Central memory CD8-positive, alpha-beta T cell (primary cell): ENCODE measurements at places on chromosomes 2 and 18.

DNA sequence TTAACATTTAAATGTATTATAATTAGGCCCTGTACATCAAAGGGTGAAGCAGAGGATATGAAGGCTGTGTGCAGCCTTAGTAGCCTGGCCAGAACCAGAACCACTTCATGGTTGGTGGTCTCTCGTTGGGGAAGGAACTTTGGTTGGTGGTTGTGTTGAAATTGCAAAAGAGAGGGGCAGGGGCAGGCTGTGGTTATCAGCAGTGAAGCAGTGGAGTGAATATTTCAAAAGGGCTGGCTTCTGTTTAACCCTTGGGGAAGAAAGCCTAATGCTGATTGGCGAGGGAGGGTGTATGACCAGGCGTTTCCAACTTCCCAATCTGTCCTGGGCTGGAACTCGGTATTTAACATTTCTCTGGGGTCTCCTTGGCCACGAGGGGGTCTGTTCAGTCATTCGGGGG lies 51.2 kb upstream of the LYPD6B start:
- no peak for DNase-seq

DNA sequence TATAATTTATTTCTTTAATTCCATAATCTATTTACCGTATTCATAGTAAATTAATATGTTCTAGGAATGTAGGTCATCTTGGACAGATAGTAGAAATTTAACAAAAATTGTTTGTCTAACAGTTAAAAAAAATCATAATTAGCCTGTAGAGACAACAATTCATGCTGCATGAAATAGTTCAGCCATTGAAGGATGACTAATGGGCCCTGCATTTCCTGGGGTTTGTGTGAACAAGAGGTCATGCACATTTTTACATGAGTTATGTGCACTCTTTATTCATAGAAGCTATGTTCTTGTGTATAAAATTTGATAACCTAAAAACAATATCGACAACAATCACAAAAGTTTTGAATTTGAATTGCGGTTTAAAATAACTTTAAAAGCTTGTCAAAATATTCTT lies 1663.6 kb downstream of the SUCLG1 start:
- DNase-seq = no peak

DNA sequence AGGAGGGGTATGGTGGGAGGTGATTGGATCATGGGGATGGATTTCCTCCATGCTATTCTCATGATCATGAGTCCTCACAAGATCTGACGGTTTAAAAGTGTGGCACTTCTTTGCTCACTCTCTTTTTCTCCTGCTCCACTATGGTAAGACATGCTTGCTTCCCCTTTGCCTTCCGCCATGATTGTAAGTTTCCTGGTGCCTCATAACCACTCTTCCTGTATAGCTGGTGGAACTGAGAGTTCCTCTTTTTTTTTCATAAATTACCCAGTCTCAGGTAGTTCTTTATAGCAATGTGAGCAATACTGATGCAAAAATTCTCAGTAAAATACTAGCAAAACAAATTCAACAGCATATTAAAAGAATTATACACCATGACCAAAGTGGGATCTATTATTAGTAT lies 728.5 kb upstream of the SLC8A1 start:
- no peak for DNase-seq

DNA sequence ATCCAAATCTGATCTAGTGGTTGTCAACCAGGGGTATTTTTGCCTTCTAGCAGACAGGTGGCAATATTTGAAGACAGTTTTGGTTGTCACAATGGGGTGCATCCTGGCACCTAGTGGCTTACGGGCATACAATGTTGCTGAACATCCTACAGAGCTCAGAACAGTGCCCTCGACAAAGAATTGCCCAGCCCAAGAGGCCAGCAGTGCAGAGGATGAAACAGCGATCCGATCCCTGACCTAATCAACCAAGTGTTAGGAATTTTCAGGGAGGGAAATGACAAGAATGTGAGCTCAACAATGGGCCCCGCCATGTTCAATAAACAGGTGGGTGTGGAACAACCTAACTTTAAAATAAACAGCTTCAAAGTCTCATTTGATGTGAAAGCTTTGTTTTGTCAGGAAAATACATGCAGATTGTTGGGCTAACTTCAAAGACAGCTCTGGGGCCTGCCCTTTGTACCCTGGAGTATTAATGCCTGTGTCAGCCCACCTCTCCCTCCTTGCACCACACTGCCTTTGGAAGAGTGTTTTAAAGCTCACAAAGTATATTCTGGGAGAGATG lies 22.5 kb upstream of the SCYGR5 start:
- no peak for DNase-seq

DNA sequence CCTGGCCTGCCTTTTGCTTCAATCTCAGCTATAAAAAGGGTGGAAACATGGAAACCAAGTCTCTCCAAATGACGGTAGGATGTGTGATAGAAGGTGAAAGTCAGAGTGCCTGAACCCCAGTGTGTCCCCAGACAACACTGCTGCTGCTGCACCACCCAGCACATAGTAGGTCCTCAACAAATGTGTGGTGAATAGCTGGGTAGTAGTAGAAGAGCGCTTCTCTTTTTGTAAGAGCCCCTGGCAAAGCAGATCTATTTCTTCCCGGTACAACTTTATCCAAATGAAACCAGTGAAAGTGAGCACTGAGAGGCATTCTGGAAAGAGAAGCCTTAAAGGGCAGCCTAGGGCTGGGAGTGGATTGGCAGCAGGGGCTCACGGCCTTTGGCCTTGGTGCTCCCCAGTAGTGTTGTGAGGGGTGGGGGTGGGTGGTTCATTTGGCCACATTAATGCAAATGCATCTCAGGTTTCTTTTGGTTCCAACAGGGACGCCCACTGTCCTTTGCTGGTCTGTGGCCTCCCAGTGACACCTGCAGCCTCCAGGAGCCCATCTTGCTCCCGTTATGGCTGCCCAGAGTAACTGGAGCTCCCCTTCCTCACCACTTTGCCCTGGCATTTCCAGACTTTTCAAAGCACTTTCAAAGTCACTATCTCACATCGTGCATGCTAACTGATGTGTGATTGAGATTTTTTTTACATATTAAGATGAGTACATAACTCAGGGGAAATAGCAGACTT lies 304.3 kb upstream of the EPAS1 start:
- no peak for DNase-seq

DNA sequence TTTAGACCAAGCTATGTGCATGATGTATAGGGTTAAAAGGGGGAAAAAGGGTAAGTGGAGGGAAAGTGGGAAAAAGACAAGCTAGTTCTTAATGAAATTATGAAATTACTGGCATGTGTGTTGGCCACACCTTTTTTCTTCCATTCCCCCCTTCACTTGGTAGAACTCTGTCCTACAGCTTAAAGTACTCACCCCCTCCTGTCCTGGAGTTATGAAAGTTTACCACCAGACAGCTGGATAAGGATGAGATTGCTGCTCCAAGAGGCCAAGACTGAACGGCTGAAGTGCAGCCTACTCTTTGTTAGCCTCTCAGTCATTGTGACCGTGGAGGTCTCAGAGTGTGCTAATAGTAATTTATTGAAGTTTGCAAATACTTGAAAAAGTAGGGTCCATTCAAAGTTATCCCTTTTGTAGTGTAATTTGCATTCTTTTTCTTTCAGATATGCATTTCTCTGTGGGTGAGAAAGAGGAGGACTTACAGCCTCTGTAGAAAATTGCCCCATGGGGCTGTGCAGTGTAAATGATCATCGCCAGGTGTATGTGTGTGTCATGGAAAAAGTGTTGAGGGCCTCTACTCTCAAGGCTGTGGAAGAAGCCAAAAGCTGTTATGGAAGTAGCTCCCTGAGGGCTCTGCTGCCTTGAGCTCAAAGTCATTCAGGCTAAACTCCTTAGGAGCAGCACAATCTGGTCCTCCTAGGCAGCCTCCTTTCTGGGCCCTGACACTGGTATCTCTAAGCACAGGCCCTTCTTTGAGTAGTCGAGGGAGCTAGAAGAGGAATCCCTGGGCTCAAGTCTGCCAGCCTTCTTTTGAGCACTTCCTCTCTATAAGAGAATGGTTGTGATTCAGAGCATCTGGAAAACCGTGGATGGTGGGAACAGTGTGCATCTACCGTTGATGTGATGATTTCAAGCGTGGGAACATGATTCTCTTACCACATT lies 46.2 kb downstream of the LHCGR start:
- no peak for DNase-seq

- DNase-seq = no peak
These were observed 16.8 kb upstream of the SRBD1 start for GRCh38 chr2:45627911-45628310.
